MG63 (cell line): ENCODE measurements at places on chromosomes 11 and 22. TPM values are rescaled to one million over a fixed set of nuclear protein-coding genes. Genes with fewer than 3 reads are reported as not detected.

PLAAT4 gene
- 33.9 and 56.1 TPM in 2 replicates for total RNA-seq

FGF3 gene
- not detected in 2 replicates for total RNA-seq

OR4D9 gene
- total RNA-seq = not detected in 2 replicates

KCNJ1 gene
- not detected in 2 replicates for total RNA-seq

GPR152 gene
- total RNA-seq = not detected in 2 replicates

TEX54 gene
- total RNA-seq = not detected in 2 replicates

RAB38 gene
- total RNA-seq = 0.46 TPM in 1 of 2 replicates, not detected in the other

OPCML gene
- total RNA-seq = not detected in 2 replicates

TEX12 gene
- total RNA-seq = not detected in 2 replicates

OR52I2 gene
- total RNA-seq = not detected in 2 replicates

PAMR1 gene
- not detected in 2 replicates for total RNA-seq

TUBA8 gene
- 0.46 and 3.8 TPM in 2 replicates for total RNA-seq

CHRM1 gene
- total RNA-seq = 0.22 and 1.3 TPM in 2 replicates

GGTLC2 gene
- not detected in 2 replicates for total RNA-seq

EIF3L gene
- total RNA-seq = 303 and 347 TPM in 2 replicates

CD248 gene
- not detected in 2 replicates for total RNA-seq

SAA2 gene
- total RNA-seq = 0.43 and 0.84 TPM in 2 replicates

SLC43A1 gene
- total RNA-seq = 3.2 and 4.0 TPM in 2 replicates

PHF5A gene
- 101 and 111 TPM in 2 replicates for total RNA-seq

CDON gene
- total RNA-seq = 25.4 and 36.3 TPM in 2 replicates

RPLP2 gene
- total RNA-seq = 770 and 1,105 TPM in 2 replicates

PRRG4 gene
- total RNA-seq = 0.13 and 1.4 TPM in 2 replicates

CASP4 gene
- total RNA-seq = 38.6 and 64.4 TPM in 2 replicates

TMEM121B gene
- total RNA-seq = not detected in 2 replicates

NCF4 gene
- not detected in 2 replicates for total RNA-seq

NLRP14 gene
- 0.12 TPM in 1 of 2 replicates, not detected in the other for total RNA-seq

OMP gene
- total RNA-seq = not detected in 2 replicates

CSF2RB gene
- total RNA-seq = not detected in 2 replicates

CASP5 gene
- total RNA-seq = not detected in 2 replicates

RBM4 gene
- total RNA-seq = 136 and 213 TPM in 2 replicates

OR52A5 gene
- not detected in 2 replicates for total RNA-seq

OR5AR1 gene
- total RNA-seq = not detected in 2 replicates

SOX10 gene
- not detected in 2 replicates for total RNA-seq

SPI1 gene
- total RNA-seq = not detected in 2 replicates

MPPED2 gene
- total RNA-seq = not detected in 2 replicates

IGLL5 gene
- not detected in 2 replicates for total RNA-seq

BDNF gene
- 20.6 and 21.2 TPM in 2 replicates for total RNA-seq

CHID1 gene
- total RNA-seq = 88.4 and 139 TPM in 2 replicates

KRTAP5-2 gene
- total RNA-seq = not detected in 2 replicates

KRTAP5-7 gene
- total RNA-seq = not detected in 2 replicates

MMP8 gene
- total RNA-seq = not detected in 2 replicates

KRTAP5-10 gene
- not detected in 2 replicates for total RNA-seq

SERHL2 gene
- 0.20 and 1.9 TPM in 2 replicates for total RNA-seq

PACS1 gene
- total RNA-seq = 2.6 and 11.2 TPM in 2 replicates

SCT gene
- not detected in 2 replicates for total RNA-seq

OR5AP2 gene
- not detected in 2 replicates for total RNA-seq

FAM180B gene
- not detected in 2 replicates for total RNA-seq

KCNE3 gene
- 1.1 and 2.9 TPM in 2 replicates for total RNA-seq

PPP1R14B gene
- total RNA-seq = 506 and 662 TPM in 2 replicates

OR4P4 gene
- not detected in 2 replicates for total RNA-seq

PHLDB1 gene
- 55.3 and 58.4 TPM in 2 replicates for total RNA-seq

BLID gene
- not detected in 2 replicates for total RNA-seq

DDTL gene
- 4.7 and 6.6 TPM in 2 replicates for total RNA-seq

C11orf16 gene
- not detected in 2 replicates for total RNA-seq

TCN2 gene
- total RNA-seq = 1.2 TPM in 1 of 2 replicates, not detected in the other

KIF18A gene
- 12.4 and 41.3 TPM in 2 replicates for total RNA-seq

NAV2 gene
- 3.7 and 5.0 TPM in 2 replicates for total RNA-seq

OR52B2 gene
- not detected in 2 replicates for total RNA-seq

RASGRP2 gene
- not detected in 2 replicates for total RNA-seq
